ENCODE measurements at places on chromosomes 2 and 18.
A peak's percentile ranks its signal among the peaks of the same experiment; 100 is the strongest.

DNA sequence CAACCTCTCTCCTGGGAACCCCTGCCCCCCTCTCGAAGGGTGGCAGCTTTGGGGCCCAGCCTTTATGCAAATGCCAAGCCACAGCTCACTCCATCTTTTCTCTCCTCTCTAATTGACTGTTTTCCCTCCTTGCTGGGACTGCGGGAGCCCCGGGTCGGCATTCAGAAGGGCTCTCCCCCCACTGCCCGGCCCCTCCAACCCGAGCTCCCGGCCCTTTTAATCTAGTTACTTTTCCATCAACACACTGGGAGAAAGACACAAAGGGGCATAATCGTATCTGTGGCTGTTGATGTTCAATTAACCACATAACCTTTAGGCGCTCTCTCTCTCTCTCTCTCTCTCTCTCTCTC lies 95.4 kb downstream of the INHBB start:
- no peak for DNase-seq

GRCh38 chr18:7805096-7805495 lies 238.0 kb downstream of the PTPRM start:
- no peak for DNase-seq

DNA sequence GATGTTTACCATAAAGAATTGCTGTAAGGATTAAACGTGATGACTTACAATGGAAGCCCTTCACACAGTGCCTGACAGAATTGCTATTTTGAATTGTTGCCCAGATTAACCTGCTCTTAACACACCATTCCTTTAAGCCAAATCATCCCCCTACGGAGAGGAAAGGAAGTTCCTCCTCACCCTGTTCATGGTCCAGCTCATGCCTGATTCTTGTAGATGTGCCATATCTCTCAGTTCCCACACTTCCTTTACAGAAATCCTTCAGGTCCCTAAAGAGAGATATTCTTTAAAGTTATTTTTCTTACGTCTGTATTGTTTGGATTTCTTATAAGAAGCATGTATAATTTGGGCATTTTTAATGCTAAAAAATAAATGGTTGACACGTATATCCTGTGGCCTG lies 127.5 kb upstream of the DAPL1 start:
- DNase-seq: no peak

DNA sequence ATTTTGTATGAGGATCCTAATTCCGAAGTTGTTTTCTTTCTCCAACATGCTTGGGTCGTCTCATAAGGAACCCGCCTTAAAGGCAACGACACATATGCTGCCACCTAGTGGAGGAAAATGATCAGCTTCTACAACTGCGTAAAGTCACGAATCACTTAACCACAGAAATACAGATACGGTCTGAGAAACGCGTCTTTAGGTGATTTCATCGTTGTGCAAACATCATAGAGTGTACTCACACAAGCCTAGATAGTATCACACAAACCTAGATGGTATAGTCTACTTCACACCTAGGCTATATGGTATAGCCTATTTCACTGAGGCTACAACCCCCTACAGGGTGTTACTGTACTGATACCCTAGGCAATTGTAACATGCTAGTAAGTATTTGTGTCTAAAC lies 13.1 kb downstream of the GNLY start:
- DNase-seq: peak; percentile 48

- no peak for DNase-seq
These were observed 200.7 kb upstream of the PIK3C3 start for GRCh38 chr18:41754332-41754731.

DNA sequence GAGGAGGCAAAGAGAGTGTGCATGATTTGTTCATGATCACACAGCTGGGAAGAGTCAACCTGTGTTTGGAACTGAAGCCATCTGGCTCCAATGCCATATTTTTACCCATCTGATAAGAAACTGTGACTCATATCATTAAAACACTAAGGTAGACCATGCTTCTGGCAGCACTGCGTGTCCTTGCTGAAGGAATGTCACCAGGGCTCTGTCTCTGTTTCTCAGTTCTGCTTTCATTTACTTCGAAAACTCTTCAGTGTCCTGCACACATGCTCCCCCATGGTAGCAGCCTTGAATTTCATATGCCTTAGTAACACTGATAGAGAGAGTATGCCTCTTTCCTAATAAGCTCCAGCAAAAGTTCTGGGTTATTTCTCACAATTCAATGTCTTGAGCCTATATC lies 830.4 kb downstream of the DCDC2C start:
- DNase-seq: no peak

- no peak for DNase-seq
These were observed 123.6 kb upstream of the CAB39 start for GRCh38 chr2:230589025-230589424.

GRCh38 chr2:191018643-191019119 lies 4.7 kb upstream of the STAT1 start:
- no peak for DNase-seq

GRCh38 chr2:98037666-98038336 lies 42.1 kb upstream of the TMEM131 start:
- no peak for DNase-seq

DNA sequence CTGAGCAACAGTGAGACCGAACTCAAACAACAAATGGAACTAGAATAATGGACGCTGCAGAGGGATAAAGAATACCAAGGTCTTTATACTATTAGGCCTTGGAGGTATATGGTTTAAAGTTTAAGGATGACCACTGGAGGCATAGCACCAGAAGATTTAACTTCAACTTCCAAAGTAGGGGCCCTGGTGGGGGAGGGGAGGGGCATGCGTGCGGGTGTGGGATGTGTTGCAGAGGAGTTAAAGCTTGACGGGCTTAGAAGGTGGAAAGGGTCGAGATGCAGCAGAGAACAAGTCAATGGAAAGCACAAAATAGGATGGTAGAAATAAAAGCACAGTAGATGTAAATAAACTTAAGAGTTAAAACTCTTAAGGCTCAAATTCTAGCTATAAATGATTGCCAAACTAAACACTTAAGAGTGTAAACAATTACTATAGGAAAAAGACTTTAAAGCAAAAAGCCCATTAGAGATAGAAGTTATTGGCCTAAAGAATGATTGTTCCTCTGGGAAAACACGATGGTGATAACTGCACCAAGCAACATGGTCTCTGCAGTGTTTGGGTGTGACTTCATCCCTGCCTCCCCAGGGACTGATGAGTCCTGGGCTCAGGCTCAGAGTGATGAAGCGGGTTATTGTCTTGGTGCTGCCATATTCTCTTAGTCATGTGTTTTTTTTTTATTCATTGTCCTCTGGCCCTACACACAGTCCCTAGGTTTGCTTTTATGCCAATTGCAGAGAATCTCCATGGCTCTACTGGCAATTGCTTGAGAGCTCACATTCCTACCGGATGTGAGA lies 13.0 kb downstream of the RRM2 start:
- no peak for DNase-seq

DNA sequence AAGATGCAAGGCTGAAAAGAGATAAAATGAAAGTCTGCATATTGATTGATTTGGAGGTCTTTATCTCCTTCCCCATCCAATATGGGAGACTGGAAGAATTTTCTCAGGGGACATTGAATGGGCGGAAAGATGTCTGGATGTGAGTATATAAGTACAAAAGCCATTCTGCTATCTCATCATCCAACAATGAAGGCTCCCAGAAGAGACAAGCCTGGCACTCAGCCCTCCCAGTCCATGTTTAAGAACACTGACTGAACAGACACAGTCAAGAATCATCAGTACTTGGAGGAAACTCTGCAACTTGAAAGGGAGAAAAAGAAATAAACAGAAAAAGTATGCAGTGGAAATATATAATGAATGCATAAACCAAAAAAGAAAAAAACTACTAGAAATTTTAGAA lies 80.9 kb downstream of the PTRHD1 start:
- no peak for DNase-seq

DNA sequence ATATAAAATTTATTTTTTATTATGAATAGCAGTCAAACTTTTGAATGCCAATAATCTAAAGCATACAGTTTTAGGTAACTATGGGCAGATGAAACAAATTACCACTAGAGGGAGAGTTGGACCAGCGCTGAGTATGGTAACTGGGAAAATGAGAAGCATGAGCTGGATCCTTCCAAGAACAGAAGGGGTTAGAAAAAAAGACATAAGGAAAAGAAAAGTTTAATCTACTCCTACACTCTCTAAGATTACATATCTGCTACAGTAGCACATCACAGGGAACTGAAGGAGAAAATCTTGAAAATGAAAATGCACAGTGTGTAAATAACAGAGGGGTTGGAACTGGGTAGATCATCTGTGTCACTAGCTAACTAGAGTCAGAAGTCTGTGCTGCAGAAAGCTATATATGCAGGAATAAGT lies 15.5 kb downstream of the REG3G start:
- DNase-seq: no peak

GRCh38 chr2:207284556-207285472 lies 119.1 kb upstream of the KLF7 start:
- no peak for DNase-seq

- DNase-seq: no peak
These were observed 622 bp downstream of the RAB12 start for GRCh38 chr18:8609659-8610458.

- DNase-seq: no peak
These were observed 27.5 kb downstream of the ABCA12 start for GRCh38 chr2:215110918-215111317.

GRCh38 chr2:180385601-180386201 lies 378.6 kb upstream of the CWC22 start:
- DNase-seq: no peak

DNA sequence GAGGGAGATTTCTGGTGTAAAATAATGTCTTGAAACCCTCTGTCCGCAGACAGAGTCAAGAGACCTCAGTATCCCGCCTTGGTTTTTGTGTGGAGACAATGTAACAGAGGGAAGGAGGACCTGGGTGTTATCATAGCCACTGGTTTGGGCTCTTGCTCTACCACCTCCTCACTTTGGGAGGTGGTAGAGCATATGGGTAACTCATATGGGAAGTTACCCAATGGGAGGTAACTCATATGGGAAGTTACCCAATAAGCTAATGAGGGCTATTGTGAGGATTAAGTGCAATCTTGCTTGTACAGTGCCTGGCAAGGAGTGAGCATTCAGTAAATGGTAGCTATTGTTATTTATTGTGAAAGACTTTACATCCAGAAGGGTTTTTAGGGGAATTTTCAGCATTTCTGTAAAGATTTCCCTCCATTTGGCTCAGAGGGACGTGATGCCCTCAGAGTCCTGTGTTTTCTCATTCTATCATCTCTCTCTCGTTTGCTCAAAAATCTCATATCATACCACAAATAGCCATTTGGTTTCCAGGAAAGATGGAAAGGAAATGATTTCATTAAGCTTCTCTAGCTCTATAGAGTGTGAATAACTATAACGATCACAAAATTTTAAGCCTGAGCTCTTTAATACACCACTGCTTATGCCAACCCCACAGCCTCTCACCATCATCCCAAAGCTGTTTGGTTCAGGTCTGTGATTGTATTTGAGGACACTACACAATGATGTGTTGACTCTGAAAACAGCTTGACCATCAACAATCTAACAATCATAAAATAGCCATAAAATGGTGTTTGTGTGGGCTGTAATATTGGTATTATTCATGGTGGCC lies 307.7 kb downstream of the STK39 start:
- DNase-seq: no peak

- DNase-seq: no peak
These were observed 639 bp downstream of the EPB41L3 start for GRCh38 chr18:5543036-5543680.

DNA sequence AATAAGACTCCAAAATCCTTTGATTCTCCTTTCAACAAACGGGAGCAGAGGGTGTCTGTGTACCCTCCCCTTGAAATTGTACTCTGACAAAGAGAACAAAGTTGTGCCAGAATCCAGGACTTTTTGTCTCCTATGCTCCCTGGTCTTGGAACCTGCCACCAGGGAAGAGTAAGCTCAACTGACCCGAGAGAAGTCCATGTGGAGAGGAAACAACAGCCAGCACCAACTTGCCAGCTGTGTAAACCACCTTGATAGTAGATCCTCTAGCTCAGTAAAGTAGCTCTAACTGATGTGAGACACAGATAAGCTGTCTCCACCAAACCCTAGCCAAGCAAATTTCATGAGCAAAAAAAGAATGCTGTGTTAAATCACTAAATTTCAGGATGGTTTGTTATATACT lies 46.9 kb downstream of the LNPK start:
- DNase-seq: no peak

DNA sequence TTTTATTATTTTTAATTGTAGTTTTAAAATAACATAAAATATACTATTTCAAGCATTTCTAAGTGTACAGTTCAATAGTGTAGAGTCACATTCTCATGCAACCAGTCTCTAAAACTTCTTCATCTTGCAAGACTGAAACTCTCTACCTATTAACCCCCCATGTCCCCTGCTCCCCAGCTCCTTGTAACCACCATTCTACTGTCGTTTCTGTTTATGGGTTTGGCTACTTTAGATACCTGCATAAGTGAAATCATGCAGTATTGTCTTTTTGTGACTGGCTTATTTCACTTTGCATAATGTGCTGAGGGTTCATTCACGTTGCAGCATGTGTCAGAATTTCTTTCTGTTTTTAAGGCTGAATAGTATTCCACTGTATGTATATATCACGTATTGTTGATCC lies 139.4 kb downstream of the SMAD7 start:
- DNase-seq: no peak

- no peak for DNase-seq
These were observed 249.0 kb downstream of the DYSF start for GRCh38 chr2:71702071-71702970.

DNA sequence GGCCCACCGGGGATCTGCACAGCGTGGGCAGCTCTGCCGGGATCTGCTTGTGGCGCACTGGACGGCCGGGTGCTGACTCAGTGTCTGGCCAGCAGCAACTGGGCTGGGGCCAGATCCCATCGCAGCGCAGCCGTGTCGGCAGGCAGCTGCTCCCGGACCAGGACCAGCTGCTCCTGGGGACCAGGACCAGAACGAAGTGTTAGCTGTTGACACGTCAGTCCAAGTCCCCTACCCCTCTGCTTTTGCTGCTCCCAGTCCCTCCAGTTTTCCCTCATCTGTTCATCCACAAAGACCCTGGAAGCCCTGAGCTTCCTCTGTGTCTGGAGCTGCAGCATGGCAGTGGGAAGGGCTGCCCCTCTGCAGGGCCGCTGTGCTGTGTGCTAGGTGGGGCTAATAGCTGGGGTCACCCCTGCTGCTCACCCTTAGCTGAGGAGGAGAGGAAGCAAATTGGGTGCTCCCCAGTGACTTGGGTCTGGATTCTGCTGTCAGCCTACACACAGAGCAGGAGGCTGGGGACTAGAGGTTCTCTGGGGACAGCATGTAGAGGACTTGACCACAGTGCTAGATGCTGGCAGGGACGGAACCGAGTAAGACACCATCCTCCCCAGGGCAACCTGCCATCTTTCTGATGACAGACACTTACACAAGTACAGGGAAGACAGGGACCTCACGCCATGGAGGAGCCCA lies 16.9 kb upstream of the KIF1A start:
- no peak for DNase-seq

- no peak for DNase-seq
These were observed 195.1 kb upstream of the LRP1B start for GRCh38 chr2:142325870-142326269.

DNA sequence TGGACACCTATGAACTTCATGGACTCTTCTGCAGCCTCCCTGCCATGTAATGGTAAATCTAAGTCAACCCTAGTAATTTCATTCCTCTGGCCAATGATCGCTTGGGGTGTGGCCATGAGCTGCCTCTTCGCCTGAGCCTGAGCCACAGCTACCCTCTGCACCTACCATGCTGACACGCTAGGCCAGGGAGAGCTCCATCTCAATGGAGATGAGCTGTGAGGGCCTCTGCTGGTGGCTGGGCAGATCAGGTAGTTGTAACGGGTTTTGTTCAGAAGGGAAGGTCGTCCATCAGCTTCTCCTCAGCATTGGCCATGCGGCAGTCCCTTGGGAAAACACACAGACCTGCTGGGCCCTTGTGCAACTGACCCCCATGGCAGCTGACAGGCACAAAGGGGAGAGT lies 24.4 kb downstream of the MPHOSPH10 start:
- DNase-seq: no peak

GRCh38 chr2:8453904-8454302 lies 228.0 kb upstream of the ID2 start:
- DNase-seq: no peak

Measured in iPS DF 19.7 (cell line).